ENCODE measurements at places on chromosomes 16 and 17.

DNA sequence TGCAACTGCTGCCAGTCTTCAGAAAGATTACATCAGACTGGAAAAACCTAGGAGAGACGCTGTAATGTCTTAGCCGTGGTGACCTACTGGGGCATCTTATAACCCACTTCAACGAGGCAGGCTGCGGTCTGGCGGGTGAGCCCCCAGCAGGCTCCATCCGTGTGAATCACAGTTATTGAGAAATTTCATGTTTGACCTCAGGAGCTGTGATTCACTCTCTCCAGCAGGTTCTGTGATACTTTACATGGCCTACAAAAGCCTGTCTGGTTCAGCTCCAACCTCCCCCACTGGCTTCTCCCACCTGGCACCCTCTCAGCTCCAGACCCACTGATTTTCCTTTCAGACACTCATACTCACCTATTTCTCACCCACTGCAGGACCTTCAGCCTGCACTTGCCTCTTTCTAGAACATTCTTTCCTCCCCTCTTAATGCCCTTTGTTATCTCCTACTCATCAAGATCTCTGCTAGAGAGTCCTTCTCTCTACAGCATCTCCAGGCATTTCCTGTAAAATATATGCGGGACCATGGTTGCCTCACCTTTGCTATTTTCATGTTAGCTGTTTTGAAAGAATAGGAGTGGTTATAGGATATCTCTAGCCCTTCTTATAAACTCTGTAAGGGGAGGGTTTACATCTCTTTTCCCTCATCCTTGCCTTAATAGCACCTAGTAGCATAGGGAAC, 227.9 kb downstream of the MAF start:
- peak; percentile 49 for DNase-seq

DNA sequence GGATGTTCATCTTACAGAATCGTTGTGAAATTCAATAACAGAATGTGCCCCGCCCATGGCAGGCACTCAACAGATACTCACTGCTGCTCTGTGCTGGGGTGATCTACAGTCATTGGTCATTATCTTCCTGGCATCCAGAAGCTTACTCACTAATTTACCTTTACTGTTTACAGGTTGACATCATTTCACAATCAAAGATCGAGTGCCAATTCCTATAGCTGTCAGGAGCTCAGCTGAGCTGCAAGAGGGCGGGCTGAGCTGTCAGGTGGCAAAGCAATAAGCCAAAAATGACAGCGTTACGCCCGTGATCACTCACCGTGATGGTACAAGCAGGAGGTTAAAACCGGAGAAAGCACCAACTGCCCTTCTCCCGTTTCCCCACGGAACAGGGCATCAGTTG, 51.2 kb downstream of the LITAF start:
- no peak for DNase-seq

GRCh38 chr17:50185631-50186471, 15.6 kb downstream of the COL1A1 start:
- no peak for DNase-seq

- DNase-seq: peak; percentile 46
Observed at GRCh38 chr16:71474864-71475263, 12.8 kb upstream of the ZNF23 start.

- no peak for DNase-seq
Observed at GRCh38 chr17:19296786-19297778, 59.9 kb downstream of the EPN2 start.

DNA sequence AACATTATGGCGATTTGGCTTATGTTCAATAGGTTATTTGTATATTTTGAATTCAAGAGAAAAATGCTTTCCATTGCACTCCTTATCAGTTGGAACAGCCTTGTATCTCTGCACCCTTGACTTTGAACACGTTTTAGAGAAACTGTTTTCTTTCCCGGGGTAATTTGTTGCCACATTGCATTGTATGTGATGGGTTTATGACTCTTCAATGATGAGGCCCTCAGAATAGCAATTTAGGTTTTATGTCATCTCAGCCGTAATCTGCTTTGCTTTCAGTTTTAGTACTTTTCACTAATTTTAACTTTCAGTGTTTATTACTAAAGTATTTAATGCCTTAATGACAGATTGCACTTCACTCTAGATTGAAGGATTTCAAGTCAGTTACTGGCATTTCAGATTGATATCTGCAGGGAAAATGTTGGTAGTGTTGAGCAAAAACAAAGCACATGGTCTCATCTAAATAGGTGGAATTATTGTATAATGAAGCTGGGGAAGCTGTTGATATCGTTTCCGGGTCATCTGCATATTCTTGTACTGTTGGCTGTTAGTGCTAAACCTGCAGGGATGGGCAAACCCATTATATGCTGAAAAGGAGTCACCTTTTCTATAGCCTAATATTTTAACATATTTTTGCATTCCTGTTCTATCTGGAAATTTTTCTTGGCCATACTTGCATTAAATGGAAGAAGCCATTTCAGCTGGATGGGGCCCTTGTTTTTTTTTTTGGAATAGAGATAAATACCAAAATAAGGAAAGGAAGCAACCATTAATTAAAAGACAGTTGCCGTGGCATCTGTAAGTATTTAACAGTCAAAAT, 2.0 kb downstream of the LUC7L3 start:
- DNase-seq: no peak

GRCh38 chr17:33838281-33838680, 416.8 kb upstream of the CCL2 start:
- no peak for DNase-seq

GRCh38 chr17:36691606-36692005, 90.2 kb downstream of the MRM1 start:
- DNase-seq: no peak

DNA sequence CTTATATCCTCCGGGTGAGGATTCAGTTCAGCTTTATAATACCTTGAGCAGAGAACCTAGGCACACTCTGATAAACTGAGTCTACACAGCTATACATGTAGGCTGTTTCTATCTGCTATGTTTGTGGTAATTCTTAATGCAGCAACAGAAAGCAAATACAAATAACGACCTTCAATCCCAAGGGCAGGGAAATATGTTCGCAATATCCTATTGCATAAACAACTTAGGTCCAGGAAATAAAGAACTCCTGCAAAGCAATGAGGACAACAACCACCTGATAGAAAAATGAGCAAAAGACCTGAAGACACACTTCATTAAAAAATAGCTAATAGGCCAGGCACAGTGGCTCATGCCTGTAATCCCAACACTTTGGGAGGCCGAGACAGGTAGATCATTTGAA, 213.3 kb downstream of the CPPED1 start:
- DNase-seq: no peak

DNA sequence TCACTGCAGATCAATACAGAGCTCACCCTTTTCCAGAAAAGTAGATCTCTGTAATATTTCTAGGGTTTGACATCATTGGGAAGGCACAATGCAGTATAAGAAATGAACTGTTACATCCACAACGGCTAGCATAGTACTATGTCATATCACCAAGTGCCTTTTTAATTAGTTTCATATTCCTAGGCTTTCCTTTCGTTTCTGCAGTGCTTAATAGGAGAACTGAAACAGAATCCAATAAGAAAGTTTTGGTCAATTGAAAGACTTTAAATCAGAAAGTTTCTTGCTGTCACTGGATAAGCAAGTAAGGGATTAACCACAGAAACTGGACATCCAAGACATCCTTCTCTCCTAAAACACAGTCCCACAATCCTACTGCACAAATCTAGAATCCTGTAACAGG, 3.5 kb upstream of the RNF43 start:
- no peak for DNase-seq

DNA sequence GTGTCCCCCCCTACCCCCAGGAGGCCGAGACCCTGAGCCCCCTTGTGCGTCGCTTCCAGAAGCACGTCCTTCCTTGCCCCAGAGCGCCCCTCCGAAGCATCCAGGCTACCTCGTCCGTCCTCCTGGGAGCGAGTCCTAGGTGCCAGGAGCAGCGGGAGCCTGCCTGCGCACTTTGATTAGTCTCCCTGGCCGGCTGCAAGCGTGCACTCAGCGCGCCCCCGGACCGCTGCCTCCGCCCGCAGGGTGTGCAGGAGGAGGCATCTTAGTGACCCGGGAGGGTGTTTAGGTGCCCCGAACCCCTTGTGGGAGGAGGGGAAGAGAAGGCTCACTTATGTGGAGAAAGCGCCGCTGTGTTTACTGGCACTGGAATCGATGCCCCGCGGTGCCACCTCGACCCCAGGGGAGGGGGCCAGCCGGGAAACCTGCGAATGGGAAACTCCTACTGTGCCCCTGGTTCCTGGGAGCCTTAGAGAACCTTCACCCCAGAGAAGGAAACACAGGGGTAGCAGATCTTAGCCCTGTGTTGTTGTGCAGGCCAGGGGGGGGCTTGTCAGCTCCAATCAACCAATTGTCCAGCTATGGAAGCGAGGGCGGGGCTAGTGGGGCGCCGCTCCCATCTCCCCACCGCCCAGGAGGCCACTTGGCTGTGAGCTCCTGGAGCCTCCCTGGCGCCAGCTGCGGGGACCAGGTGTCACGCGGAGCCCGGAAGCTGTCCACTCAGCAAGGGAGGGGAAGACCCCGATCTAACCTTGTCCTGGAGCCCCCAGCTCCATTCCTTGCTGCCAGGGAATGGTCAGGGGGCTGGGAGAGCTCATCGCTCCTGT, 922.8 kb upstream of the EEF2KMT start:
- DNase-seq: no peak

DNA sequence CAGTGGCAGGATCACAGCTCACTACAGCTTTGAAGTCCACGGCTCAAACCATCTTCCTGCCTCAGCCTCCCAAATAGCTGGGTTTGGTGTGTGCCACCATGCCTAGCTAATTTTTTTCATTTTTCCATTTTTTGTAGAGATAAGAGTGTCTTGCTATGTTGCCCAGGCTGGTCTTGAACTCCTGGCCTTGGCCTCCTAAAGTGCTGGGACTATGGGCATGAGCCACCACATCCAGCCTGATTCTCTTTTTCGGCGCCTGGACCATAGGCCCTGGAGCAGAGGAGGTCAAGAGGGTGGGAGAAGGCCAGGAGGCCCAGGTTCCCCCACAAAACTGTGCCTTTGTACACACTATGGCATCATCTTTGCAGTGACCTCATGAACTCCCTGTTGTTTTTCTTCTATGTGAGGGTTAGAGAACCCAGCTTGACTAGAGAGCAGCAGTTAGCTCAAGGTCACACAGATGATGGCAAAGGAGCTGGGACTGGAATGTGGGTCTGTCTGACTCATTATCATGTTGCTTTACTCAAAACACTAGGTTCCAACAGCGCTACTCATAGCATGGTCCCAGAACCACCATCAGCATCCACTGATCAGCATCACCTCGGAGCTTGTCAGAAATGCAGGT, 16.3 kb downstream of the SCN4A start:
- DNase-seq: no peak

- DNase-seq: peak; percentile 23
Observed at GRCh38 chr16:14249291-14250032, 178.3 kb downstream of the MRTFB start.

DNA sequence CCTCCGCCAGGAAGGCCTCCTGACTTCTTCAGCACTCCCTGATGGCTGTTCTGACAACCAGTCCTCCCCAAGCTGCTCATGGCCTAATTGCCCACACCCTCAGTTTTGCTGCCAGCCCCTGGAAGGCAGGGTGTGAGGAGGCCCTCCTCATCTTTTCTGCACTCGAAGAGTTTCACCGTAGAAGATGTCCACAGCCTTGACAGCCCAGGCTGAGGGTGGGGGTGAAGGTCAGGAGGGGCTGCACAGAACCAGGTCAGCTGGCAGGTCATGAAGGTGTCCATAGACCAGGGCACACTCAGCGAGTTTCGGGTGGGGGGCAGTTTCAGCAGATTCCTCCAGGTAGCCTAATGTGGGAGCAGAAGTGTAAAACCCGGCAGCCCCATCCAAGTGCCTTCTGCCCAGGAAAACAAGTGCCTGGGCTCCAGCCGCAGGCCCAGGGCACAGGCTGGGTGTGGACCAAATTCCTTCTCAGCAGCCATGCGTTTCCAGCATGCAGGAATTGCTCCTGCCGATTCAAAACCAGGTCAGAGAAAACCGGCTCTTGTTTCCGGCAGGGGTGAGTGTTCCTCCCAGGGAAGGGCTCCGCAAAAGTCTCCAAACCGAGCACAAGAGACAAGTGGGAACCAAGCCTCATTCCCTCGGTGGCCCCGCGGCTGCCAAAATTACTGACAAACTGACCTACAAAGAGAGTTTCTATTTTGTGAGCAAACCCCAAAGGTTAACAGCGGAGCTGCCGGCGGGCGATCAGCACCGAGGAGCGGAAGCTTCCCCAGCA, 228.8 kb downstream of the C16orf78 start:
- DNase-seq: no peak

- no peak for DNase-seq
Observed at GRCh38 chr17:17752821-17753321, 71.6 kb downstream of the RAI1 start.

GRCh38 chr16:22688463-22688862, 125.5 kb upstream of the HS3ST2 start:
- DNase-seq: no peak

- no peak for DNase-seq
Observed at GRCh38 chr17:80457236-80457856, 19.1 kb downstream of the NPTX1 start.

DNA sequence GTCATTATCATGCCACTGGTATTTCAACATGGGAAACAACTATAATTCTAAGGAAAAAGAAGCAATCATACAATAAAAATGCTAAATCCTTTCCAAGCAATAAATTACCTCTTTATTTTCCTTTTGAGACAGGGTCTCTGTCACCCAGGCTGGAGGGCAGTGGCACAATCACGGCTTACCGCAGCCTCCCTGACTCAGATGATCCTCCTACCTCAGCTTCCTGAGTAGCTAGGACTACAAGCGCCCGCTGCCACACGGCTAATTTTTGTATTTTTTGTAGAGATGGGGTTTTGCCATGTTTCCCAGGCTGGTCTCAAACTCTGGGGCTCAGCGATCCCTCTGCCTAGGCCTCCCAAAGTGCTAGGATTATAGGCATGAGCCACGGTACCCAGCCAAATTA, 24.1 kb downstream of the CNOT1 start:
- no peak for DNase-seq

DNA sequence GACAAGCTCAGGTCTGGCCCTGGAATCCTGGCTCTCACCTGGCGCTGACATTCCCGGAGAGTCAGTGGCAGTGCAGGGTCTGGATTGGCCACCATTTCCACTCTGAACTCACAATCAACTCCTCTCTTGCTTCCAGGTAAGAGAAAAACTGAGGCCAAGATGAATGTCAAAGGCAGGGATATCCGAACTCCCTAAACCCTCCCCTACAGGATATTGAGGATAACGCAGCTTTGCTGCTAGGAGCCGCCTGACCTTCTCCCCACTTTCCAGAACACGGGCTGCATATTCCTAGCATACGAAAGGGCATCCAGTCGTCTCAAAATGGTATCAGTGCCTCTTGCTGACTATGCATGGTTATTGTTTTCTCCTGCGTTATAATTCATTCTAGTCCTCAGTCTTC, 473.4 kb downstream of the SOX9 start:
- DNase-seq: no peak

Measured in astrocyte of the cerebellum (primary cell).